ENCODE measurements at places on chromosomes 3 and 15.

DNA sequence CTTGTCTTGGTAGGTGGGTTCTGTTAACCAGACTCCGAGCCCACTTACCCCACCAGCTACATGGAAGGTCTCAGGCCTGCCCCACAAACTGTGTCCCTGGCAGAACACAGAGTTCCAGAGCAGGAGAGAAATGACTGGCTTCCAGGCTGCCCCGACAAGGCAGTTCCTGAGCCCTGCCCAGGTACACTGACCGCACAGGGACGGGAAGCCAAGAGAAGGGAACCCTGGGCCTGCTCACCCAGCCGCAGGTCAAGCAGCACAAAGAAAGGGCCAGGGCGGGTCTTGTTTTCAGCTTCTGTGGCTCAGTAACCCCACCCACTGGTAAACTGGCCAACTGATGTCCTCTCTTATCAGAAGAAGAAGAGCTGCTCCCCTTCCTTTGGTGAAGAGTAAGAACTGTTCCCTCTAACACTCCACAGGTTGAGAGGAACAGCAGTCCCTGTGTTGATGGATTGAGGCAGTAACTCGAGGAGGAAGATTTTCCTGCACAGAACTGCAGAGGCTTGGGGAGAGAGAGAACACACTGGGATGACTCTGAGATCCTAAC, 68.4 kb downstream of the CRTC3 start:
- DNase-seq: no peak

GRCh38 chr3:51307458-51307857, 77.6 kb upstream of the MANF start:
- DNase-seq: no peak

- no peak for DNase-seq
Observed at GRCh38 chr15:67601073-67601472, 58.6 kb downstream of the MAP2K5 start.

DNA sequence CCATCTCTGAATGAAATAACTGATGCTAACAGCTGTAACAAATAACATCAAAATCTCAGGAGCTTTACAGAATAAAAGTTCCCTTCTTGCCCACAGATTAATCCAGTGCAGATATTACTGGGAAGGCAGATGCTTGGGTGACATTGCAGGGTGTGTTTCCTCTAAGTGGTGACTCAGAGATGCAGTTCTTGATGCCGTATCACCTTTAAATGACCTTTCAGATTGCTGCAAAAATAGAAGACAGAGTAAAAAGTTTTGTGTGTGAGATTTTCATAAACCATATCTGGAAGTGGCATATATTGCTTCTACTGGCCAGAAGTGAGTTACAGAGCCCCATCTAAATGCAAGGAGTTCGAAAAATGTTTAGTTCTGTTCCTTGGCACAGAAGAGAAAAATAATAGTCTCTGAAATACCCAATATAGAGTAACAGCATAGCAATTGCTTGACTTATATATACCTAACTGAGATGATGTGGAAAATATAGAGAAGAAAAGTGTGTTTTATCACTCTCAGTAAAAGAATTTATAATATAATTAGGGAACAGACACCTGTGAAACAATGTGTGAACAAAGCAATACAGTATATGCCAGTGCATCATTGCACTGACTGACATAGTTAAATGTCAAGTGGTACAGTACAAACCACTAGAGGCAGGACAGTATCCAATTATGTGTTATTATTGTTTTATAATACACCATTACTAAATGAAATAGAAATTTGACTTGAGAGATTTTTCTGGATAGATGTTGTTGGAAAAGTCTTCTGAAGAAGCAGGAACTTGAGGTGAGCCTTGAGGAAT, 430.7 kb upstream of the CBLB start:
- no peak for DNase-seq

DNA sequence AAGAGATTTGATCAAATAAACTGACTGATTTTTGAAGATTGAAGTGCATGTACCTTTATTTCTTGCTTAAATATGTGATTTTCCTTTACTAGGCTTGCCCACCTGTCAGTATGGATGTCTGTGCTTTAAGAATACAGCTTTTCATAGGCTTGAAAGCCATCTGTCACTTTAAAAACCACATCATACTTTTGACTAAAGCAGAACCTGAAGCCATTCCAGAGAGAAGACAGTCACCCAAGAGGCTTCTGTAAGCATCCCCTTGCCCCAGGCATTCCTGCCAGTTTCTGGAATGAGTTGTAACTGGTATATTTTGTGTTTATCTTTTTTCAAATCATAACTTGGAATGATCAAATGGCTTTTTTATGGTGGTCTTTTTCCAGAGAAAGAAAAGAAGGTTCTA, 24.0 kb downstream of the HPS3 start:
- no peak for DNase-seq

- DNase-seq: no peak
Observed at GRCh38 chr15:61575597-61575996, 346.5 kb upstream of the RORA start.

All from NCI-H345 (cell line).